A549 treated with AZD2906 at 1 μM for 4 hours (cell line): ENCODE measurements at places on chromosomes 2 and 18. TPM values are rescaled to one million over a fixed set of nuclear protein-coding genes. Genes with fewer than 3 reads are reported as not detected.

The TRIM43 gene
- total RNA-seq, result 0.07 to 0.23 TPM (median 0.09 TPM) in 4 of 5 replicates, not detected in the other

The SLC4A5 gene
- 0.15 to 0.47 TPM (median 0.24 TPM) in 5 replicates for total RNA-seq

The TBR1 gene
- 0.01 to 0.20 TPM (median 0.06 TPM) in 4 of 5 replicates, not detected in the other for total RNA-seq

The TLX2 gene
- total RNA-seq, result 0.24 to 0.37 TPM (median 0.30 TPM) in 5 replicates

The FEV gene
- total RNA-seq, result not detected in 5 replicates

The ZCCHC2 gene
- 8.3 to 9.7 TPM (median 9.2 TPM) in 5 replicates for total RNA-seq

The ADD2 gene
- 22.2 to 29.0 TPM (median 25.0 TPM) in 5 replicates for total RNA-seq

The ITPRID2 gene
- total RNA-seq, result 35.9 to 51.2 TPM (median 38.1 TPM) in 5 replicates

The SCN2A gene
- total RNA-seq, result 0.03 TPM in 1 of 5 replicates, not detected in the others

The AMER3 gene
- not detected in 5 replicates for total RNA-seq

The C2orf66 gene
- 0.03 to 0.09 TPM (median 0.08 TPM) in 5 replicates for total RNA-seq

The PROKR1 gene
- total RNA-seq, result 0.01 TPM in 1 of 5 replicates, not detected in the others

The FTCDNL1 gene
- total RNA-seq, result 1.9 to 3.0 TPM (median 2.6 TPM) in 5 replicates

The COL6A3 gene
- total RNA-seq, result 0.18 to 0.29 TPM (median 0.24 TPM) in 5 replicates

The GBX2 gene
- 1.6 to 3.1 TPM (median 2.3 TPM) in 5 replicates for total RNA-seq

The XDH gene
- total RNA-seq, result 0.98 to 1.4 TPM (median 1.2 TPM) in 5 replicates

The MCM6 gene
- 43.0 to 55.6 TPM (median 45.1 TPM) in 5 replicates for total RNA-seq

The NT5DC4 gene
- total RNA-seq, result 0.06 to 0.94 TPM in 2 of 5 replicates, not detected in the others

The MC4R gene
- not detected in 5 replicates for total RNA-seq
